ENCODE measurements at places on chromosomes 2 and 18.

DNA sequence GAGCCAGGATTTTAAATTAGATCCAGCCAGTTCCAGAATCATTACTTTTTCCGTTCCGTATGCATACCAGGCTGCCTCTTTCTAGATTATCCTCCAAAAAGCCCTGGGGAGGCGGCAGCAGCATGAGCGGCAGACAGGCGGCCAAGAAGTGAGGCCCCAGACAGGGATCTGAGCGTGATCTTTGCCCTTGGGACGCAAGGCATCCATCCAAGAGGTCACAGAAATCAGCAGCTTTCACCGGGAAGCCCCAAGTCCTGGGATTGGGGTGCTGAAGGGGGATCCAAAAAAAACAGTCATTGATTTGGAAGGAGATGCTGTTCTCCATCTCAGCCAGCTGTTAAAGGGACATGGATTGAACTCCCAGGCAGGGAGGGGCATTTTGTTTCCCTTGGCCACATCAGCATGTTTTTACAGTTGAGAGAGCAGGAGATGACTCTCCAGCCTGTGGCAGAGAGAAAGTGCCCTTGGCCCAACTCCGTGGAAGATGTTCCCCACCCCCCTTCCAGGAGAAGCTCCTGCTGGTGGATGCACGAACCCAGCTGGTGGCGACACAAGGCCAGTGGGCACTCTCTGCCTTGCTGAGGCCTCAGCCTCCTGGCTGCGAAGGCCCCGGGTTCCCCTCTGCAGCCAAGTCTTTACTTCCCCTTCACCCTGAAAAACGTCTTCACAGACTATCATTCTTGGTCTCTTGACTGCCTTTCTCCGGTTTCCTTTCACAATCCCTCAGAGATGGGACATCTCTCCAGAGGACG lies 265.6 kb downstream of the ANAPC1 start:
- no peak for DNase-seq

- no peak for DNase-seq
Observed at GRCh38 chr2:128781166-128781565, 462.5 kb upstream of the HS6ST1 start.

DNA sequence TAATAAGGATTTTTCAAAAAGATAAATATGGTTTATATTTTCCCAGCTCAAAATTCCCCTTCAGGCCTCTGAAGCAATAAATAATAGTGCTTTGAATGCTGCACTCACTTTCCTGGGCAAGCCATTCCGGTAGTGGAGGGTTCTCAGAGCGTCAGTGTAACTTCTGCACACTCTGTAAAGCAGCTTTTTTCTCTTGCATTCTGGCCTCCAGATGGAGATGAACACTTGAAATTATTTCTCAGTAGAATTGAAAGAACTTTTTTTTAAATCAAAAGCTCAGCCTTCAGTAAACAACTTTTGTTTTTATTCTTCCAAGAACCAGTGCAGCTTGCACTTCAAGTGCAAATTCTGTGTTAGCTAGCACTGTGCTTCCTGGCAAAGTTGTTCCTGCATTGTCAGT lies 281.1 kb upstream of the RAB12 start:
- no peak for DNase-seq

DNA sequence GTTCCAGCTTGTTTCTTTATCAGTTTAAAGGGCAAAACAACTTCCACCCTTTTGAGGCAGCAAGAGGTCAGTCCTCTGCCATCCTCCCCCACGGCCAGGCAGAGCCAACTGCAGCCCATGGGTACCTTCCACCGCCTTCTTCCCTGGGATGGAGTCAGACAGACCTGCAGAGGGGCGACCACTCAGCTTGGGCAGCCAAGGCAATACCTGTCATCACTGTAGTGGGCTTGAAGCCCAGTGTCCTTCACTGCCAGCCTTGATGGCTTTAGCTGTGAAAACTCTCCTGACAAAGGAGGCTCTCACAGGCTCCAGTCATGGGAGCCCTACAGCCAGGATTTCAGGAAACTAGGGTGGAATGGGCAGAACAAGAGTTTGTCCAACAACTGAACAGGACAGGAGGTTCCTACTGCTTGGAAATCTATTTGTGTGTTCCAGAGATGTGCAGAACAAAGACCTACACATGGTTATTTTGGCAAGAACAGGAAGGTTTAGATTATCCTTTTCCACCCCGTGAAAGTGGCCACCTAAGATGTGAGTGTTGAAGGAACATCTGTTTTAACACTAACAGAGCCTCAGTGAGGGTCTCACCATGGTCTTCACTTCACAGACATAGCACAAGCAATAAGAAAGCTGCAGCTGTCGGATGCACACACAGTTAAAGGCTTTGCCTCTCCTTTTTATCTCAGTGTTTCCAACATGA lies 93.9 kb upstream of the RMDN2 start:
- no peak for DNase-seq

DNA sequence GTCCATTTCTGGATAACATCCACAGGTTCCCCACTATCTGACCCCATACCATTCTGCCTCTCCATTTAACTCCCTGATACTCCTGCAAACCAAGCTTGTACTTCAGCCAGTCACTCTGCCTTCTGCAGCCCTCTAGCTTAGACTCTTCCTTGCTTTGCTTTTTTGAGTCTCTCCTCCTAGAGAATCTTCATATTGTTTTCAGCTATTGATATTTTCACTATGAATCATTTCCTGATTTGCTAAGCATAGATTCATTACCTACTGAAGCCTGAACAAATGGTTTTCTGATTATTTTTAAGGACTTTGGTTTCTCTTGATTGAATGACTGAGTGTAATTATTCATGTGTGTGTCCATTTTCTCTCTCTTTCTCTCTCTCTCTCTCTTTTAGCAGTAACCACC lies 2102.3 kb upstream of the CELF4 start:
- no peak for DNase-seq

DNA sequence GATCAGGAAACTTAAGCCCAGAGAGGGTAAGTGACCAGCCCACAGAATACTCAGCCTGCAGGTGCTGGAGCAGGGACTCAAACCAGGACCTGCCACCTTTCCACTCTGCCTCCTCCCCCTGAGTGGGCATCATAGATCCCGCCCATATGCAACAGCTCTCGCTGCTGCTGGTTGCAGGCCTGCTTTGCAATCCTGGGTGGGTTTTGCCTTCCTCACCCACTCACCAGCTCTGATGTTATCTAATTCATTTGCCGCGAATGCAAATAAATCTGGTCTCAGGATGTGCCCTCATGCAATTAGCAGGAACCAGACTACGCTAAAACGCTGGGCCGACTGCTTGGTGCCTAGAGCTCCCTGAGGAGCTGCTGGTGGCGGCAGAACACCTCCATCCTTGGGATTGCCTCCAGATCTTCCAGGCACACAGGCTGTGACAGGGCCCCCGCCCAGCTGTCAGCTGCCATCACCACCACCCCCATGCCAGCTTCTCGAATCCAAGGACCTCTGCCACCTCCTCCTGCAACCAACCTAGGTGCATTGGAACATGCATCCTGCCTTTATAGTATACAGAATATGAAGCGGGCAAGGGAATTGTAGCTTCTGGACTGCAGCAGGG lies 28.8 kb downstream of the CNGA3 start:
- no peak for DNase-seq

- no peak for DNase-seq
Observed at GRCh38 chr2:48529194-48529593, 760 bp upstream of the STON1 start.

Measured in GM20000 (cell line).